ENCODE measurements at places on chromosomes 7 and 10.

- no peak for DNase-seq
These were observed 72.5 kb downstream of the CUL2 start for GRCh38 chr10:35017608-35018007.

- DNase-seq = no peak
These were observed 87.6 kb upstream of the ADARB2 start for GRCh38 chr10:1824928-1825327.

- DNase-seq = no peak
These were observed 42.0 kb downstream of the GALNT17 start for GRCh38 chr7:71173955-71174354.

GRCh38 chr10:71999360-72000072 lies 35.3 kb downstream of the CHST3 start:
- DNase-seq = no peak

GRCh38 chr7:47678641-47679380 lies 96.9 kb upstream of the TNS3 start:
- DNase-seq = no peak

DNA sequence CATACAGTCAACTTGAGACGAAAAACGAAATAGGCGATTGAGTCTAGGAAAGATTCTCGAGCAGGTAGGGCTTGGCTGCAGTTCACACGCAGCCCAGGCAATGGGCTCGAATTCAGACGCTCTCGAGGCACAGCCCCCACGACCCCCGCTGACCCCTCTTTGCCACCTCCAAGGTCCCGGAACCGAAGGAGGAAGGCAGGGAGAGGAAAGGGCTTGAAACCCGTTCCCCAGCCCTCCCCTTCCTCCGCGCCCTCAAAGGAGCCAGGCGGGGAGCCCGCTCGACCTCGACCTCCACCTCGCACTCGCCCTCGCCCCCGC lies 441 bp downstream of the CCDC186 start:
- no peak for DNase-seq

DNA sequence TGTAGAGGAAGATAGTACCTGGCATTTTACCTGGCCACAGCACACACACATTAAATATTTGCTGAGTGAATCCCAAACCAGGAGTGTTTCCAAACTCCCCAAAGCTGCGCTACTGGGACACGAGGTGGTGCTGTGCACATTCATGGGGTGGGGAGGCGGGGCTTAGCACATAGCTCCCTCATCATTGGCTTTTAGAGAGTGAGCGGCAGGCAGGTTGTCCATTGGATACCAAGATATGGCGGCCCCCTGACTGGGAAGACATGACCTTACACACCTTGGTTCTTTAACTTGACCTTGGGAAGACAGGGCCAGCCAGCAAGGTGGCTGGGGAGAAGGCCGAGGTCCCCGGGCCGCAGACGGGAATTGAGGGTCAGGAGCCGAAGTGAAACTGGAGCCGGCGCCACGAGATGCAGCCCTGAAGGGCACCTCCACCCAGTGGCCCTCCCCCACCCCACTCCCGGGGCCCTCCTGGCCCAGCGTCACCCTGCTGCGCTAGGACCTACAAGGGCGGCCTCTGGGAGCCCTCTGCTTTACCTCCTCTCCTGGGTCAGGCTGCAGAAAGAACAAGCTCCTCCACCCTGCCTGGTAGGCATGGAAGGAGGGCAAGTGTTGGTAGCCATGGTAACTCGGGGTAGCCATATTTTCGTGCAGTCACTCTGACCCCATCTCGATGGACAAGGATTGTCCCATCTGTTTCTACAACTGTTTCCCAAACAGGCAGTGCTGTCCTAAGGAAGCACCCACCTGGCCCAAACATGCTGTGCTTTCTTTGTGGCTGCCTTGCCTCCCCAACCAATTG lies 24.0 kb downstream of the TMEM176A start:
- no peak for DNase-seq

DNA sequence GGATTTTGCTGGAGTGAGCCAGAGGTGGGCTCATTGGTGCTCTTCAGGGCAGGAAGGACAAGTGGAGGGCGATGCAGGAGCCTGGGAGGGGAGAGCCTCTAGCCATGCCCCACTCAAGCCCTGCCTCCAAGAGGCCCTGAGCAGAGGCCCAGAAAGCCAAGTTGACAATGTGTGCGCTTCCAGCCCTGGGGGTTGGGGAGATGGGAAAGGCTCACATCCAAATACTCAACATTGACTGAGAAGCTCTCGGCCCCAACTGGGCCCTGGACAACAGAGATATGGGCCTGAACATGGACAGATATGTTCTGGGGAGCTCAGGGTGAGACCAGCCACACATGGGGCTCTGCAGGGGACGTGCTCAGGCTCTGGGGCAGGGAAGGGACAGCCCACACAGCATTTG lies 39.0 kb downstream of the FRMPD2 start:
- no peak for DNase-seq

DNA sequence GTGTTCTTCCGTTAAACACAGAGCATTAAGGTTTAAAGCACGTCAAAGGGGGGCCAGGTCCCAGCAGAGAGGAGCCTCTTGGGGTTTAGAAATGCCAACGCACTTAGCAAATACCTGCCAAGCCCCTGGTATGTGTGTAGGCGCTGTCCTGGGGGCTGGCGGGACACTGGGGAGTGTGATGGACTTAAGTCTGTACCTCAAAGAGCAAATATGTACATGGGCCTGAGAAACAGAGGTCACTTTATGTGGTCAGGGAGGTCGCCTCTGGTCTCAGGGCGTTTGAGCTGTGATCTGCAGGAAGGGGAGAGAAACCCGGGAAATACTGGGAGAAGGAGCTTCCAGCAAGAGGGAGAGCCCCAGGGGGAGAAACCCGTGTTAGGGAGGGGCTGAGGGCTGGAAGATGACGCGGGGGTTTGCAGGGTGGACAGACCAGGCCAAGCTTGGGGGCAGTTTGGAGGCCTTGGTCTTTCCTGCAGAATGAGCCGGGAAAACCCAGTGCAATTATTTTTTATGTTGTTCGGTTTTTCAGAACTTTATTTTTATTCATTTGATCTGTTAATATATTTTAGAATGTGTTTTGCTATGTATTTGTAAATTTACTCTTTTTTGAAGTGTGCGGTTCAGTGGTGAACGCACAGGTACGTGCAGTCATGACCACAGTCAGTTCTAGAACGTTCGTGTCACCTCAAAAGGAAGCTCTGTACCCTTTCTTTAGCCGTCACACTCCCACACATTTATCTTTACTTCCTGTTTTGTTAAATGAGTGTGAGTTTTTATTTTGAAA lies 441.4 kb upstream of the FOXK1 start:
- DNase-seq = no peak

DNA sequence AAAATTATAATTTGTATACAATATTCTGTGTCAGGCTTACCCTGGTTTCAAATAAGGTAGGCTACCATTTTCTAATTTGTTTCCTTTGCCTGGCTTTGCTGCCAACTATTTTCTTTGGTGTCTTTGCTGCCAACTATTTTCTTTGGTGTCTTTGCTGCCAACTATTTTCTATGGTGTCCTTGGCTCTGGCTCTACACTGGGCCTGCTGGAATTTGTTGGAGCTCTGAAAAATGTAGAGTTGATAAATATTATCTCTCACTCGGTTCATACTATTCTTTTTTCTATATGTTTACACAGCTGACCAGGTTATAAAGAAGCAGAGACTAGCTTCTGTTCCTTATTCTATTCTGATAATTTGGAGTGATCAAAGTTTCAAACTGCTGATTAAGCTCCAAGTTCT lies 768.0 kb upstream of the PHF14 start:
- no peak for DNase-seq

DNA sequence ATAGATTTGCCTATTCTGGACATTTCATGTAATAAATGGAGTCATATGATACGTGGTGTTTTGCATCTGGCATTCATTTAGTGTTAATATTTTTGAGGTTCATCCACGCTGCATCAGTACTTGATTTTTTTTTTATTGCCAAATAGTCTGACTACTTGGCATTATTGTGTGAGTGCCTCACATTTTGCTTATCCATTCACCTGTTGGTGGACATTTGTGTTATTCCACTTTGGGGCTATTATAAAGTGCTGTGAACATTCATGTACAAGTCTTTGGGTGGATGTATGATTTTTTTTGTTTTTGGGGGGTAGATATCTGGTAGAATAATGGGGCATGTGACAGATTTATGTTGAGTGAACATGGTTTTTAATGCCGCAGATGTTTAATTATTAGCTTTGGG lies 19.7 kb downstream of the CUL1 start:
- DNase-seq = no peak

GRCh38 chr10:97827702-97828291 lies 21.8 kb upstream of the GOLGA7B start:
- no peak for DNase-seq

- DNase-seq = no peak
These were observed 24.1 kb downstream of the R3HCC1L start for GRCh38 chr10:98158576-98158975.

DNA sequence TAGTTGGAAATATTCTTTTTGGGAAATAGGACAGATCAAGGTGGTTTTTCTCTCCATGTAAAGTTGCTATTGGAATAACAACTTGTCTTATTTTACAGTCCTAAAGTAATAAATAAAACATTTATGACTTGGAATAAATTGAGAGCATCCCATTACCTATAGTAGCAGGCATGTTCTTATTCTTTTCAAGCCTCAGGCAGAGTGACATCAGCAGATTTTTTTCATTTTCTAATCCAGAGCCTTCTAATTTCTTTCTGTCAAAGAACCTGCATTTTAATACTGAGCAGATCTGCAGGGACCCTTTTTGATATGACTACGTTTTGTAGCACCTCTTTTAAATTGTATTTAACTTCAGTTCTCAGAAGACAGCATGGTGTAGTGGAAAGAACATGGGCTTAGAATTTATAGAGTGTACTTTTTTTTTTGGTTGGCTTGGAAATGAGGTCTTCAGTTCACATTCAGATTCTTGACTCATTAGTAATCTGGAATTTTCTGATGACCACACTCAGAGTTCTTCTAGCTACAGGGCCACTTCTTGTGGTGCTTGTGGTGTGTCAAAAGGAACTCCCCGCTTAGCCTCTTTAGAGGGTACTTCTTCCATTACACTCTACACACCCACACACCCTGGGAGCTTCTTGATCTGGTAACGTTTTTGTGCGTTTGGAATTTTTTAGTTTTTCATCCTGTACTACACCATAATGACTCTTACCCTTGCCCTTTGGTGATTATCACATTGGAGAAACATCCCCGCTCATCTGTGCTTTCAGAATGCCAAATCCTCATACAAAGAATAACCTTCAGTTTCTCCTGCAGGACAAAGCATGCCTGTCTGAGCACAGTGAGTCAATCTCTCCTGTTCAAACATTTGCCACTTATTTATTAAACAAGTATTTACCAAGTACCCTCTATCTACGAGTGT lies 34.6 kb downstream of the AGK start:
- no peak for DNase-seq

- DNase-seq = no peak
These were observed 103.0 kb downstream of the KIAA1217 start for GRCh38 chr10:24311888-24312287.

GRCh38 chr7:11415101-11415500 lies 416.9 kb downstream of the THSD7A start:
- DNase-seq = no peak

DNA sequence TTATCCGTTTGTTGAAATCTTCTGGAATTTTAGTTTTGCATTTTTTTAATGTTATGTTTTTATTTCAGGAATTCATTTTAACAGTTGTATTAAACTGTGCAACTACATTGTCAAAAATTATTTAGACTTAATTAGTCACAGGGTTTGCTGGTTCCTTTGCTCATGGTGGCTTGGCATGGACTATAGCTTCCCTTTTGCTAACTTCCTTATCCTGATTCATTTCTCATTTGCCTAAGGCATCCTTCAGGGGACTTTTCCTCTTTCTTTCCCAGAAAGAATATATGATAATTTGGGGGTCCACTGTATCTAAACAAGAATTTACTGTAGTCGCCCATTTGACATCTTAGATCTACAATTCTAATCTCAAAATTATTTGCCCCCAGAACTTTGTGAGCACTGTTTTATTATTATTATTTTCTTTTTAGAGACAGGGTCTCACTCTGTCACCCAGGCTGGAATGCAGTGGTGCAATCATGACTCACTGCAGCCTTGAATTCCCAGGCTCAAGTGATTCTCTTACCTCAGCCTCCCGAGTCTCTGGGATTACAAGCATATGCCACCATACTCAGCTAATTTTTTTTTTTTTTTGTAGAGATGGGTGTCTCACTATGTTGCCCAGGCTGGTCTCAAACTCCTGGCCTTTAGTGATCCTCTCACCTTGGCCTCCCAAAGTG lies 13.9 kb downstream of the FIGNL1 start:
- DNase-seq = no peak

Measured in activated T-helper 2 cell treated with anti-CD3 and anti-CD28 coated beads, Interferon-gamma antibody, Interleukin-2, Interleukin-4, amounts not matched to agents 10 μg/mL and 5 μg/mL and 100 μg/mL, durations not matched to agents 14 hours and 24 hours and 36 hours (primary cell).